ENCODE measurements at places on chromosomes 13 and 19.

DNA sequence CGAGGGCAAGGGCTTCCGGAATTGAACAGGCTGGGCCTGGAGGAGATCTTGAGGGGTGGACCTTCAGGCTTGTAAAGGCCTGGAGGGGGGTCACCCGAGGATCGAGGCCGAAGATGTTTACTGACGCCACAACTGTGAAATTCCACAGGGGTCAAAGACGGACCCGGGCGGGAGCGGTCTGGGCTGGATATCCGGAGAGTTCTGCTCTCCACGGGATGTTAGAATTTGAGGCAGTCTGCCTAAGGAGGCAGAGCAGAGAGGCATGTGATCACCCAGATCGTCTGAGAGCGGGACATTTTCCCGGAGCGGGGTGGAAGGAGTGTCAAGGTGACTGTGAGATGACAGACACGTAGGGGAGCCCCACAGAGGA lies 13.2 kb downstream of the KLHL26 start:
- DNase-seq = no peak

- DNase-seq = no peak
These were observed 33.4 kb downstream of the SPRY2 start for GRCh38 chr13:80307401-80307987.

GRCh38 chr13:103694033-103694432 lies 627.8 kb upstream of the SLC10A2 start:
- DNase-seq = peak; percentile 8

GRCh38 chr19:50906217-50906616 lies 5.0 kb downstream of the KLK4 start:
- no peak for DNase-seq

- no peak for DNase-seq
These were observed 42.5 kb upstream of the ANKRD10 start for GRCh38 chr13:110957181-110957884.

DNA sequence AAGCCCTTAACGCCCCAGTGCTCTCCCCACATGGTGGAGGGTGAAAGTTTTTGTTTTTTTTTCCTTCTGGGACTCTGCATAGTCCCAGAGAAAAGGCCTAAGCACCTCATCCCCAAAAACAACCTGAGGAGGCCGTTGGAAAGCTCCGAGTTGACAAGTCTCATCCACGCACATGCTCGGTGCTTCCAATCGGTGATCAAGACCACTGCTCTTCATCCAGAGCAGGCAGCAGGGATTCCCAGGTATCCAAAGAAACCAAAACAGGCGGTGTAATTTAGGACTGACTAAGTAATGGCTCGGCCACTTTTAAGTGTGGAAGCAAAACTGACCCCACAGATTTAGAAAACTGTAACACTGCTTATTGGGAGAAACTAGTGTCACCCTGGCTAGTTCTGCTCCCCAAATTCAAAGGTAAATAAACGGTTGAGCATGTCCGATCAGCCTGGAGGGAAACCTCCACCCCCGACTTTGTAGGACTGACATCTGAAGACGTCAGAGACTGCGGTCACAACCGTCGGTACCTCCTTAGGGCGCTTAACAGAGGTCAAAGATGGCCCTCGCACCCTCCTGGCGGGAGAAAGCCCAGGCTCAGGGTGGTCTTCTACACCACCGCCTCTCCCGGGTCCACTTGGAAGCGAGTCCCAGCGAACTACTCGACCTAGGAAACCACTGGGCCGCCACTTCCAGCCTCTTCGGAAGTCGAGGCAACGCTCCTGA lies 997 bp upstream of the ZNF446 start:
- no peak for DNase-seq

- DNase-seq = no peak
These were observed 673 bp downstream of the IFNL4 start for GRCh38 chr19:39247701-39248664.

DNA sequence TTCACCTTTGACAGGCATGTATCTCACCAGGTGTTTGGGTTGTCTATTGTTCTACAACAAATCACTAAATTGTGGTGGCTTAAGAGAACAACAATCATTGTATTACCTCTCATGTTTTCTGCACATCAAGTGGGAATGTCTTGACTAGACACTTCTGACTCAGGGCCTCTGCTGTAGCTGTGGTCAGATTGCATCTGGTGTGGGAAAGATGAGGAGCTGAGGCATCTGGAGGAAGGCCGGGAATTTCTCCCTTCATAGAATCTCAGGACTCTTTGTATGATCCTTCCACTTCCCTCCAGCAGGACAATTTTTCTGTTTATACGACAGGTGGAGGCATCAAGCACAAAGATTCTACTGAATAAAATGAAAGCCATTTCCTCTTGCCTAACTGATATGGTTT lies 511.8 kb upstream of the NBEA start:
- no peak for DNase-seq

GRCh38 chr13:21318891-21319532 lies 140.1 kb downstream of the ZDHHC20 start:
- no peak for DNase-seq

DNA sequence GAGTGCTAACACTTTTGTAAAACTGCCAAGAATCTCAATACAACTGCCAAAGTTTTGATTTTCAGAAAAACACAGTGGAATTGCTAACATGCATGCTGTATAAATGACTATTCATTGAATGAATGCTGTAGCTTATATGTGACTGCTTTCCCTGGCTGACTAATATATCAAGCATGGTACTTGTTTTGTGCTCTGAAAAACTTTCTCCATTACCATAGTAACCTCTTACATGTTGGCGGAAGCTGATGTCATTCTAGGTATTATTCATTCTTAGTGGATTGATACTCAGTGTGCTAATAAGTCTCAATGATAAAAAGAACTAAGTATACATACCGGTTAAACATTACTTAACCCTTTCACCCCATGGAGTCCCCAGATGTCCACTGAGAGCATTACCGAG lies 166.1 kb upstream of the MYO16 start:
- DNase-seq = no peak

DNA sequence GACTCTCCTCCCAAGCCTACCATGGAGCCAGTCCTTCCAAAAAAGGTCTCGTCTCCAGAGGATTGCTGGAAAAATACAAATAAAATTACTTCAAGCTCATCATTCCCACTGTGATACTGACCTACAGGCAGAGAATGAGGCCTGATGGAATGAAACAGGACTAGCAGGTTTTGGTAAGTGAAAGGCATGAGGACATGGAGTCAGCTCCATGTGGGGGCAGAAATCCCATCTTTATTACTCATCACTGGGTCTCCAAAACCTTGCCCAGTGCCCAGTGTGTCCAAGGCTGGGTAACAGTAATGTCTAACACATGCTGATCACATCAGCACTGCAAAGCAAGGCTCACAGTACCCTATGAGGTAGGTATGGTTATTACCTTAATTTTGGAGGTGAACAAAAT lies 235.4 kb downstream of the DNAJC15 start:
- no peak for DNase-seq

DNA sequence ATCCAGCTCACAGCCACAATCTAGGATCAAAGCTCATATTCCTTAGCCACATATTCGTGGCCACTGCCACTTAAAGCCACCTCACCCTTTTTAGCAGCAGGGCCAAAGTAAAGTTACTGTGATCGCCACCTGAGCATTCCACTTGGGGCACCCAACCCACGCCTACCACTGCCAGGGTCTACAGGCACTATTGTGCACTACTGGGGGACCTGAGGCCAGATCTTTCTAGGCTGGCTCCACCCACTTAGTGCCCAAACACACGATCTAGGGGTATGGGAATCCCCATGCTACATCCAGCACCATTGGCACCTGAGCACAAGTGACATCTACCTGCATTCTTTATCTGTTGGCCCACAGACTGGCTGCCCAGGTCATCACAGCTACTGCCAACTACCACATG lies 517.9 kb upstream of the PRR20A start:
- no peak for DNase-seq

DNA sequence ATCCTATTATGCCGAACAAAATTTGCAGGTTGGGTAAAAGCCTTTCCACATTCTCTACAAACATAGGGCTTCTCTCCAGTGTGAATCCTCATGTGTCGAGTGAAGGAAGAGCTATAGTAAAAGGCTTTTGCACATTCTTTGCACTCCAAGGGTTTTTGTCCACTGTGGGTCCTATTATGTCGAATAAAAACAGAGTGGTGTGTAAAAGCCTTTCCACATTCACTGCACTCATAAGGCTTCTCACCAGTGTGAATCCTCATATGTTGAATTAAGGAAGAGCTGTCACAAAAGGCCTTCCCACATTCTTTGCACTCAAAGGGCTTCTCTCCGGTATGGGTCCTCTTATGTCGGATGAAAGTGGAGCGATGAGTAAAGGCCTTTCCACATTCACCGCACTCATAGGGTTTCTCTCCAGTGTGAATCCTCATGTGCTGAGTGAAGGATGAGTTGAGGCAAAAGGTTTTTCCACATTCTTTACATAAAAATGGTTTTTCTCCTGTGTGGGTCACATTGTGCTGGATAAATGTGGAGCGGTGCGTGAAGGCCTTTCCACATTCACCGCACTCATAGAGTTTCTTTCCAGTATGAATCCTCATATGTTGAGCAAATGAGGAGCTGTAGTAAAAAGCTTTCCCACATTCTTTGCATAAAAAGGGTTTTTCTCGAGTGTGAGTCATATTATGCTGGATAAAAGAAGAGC lies 13.6 kb downstream of the ZNF599 start:
- DNase-seq = no peak

DNA sequence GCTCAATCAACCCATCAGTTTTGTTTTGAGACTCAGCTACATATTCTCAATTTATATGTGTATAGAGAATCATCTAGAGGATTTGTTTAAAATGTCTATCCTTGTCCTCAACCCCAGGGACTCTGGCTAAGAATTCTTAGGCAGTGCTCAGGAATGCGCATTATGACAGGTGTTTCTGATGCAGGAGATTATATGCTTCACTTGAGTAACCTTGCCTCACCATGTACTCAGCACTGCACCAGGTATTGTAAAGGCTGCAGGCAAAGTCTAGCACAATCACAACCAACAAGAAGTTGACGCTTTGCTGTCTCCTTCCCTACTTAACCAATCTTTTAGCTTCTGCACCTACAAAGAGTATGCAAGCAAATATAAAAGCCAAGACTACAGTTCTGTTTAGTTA lies 79.6 kb downstream of the LACC1 start:
- DNase-seq = no peak

DNA sequence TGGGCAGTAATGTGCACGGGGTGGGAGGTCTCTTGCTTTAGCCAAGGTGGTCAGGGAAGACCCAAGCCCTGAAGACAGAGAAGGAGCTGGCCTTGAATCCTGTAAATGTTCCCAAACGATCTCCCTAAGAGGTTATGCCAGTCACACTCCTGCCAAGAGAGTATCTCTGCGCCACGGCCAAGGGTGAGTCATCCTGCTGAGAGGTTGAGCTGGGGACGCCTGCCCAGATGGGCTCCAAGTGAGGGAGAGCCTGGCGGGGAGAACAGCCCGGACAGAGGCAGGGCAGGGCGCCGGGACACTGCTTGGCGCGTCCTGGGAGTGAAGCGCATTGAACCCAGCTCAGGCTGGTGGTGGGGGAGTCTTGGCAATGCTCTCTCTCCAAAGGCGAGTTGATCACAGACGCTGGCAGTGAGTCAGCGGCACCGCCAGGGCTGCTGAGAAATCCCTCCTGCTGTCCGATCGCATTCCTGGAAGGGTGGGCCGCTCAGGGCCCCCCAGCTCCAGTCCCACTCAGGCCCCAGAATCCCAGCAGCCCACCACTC lies 16.4 kb downstream of the SULT2B1 start:
- no peak for DNase-seq

GRCh38 chr19:2103045-2103707 lies 6.5 kb downstream of the IZUMO4 start:
- DNase-seq = no peak

GRCh38 chr19:40284501-40285352 lies at the start of gene AKT2:
Gene AKT2, minus strand, starts transcription at chr19:40285345. Its CDS starts 20,078 bp downstream, at chr19:40265267.
- DNase-seq = peak; percentile 85

- DNase-seq = no peak
These were observed 5.8 kb upstream of the TLE2 start for GRCh38 chr19:3034656-3035541.

DNA sequence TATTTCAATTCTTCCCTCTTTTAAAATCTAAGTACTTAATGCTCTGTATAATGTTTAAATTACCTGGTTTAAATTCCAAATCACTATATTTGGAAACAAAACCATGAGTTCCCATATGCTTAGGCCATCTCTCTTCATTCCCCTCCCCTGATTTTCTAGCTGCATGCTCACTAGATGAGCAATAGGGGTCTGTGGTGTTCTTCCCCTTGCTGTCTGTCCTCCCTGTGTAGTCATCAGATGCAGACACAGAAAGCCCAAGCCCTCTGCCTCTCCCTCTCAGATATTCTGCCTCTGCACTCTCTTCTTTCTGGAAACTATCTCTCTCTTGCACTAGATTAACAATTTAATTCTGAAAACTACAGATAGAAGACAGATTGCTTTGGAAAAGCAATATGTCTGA lies 1730.2 kb downstream of the OLFM4 start:
- no peak for DNase-seq

- DNase-seq = no peak
These were observed 43.4 kb upstream of the MAP3K10 start for GRCh38 chr19:40147693-40148347.

- DNase-seq = no peak
These were observed 34.1 kb downstream of the TMEM255B start for GRCh38 chr13:113792886-113793717.

DNA sequence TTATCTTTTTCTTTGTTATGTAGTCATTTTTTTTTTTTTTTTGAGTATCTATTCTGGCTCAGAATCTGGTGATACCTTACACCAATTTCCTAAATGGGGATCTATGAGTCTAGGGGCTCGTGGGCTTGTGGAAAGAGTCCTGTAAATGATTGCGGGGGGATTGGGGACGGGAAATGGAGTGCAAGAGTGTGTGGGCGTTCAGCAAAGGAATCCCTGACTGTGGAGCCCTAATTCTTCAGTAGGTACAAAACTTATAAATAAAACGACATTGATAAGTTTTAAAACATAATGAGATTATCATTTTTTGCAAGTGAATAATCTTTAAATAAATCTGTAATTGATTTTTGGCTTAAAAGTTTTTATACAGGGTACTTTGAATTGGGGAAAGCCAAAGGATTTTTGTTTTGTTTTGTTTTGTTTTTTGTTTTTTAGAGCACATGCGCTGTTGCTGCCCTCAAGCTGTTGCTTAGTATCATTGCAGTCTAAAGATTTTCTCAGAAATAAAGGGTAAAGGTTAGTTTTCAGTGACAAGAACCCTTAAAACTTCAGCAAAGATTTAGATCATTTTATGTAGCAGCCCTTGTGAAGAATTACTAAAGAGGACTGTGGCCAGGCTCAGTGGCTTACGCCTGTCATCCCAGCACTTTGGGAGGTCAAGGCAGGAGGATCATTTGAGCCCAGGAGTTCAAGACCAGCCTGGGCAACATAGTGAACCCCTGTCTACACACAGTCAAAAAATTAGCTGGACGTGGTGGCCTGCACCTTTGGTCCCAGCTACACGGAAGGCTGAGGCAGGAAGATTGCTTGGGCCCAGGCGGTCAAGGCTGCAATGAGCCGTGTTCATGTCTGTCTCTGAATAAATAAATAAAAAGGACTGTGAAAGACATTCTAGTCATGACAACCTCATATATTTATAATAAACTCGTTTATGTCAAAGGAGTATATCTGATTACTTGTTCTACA lies 1.7 kb downstream of the ERCC5 start:
- no peak for DNase-seq

DNA sequence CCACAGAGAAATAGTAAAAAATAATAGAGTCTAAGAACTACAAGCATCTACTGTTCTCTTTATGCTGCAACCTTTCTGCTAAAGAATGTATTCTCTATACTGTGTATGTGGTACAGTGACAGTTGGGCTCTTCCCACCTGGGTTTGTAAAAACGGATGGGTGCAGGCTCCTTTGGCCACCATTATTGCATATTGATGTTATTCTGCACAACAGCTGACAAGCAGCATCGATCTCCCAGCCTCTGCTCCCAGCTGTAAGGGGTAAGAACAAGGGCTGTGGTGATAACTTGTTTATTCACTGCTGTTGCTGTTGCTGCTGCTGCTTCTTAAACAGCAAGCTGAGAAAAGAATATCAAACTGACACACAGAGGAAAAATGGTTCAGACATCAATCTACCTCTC lies 56.1 kb downstream of the KCNRG start:
- no peak for DNase-seq
